ENCODE measurements at places on chromosomes 6 and 20.

- DNase-seq = no peak
These were observed 45.2 kb downstream of the DZANK1 start for GRCh38 chr20:18421608-18422007.

DNA sequence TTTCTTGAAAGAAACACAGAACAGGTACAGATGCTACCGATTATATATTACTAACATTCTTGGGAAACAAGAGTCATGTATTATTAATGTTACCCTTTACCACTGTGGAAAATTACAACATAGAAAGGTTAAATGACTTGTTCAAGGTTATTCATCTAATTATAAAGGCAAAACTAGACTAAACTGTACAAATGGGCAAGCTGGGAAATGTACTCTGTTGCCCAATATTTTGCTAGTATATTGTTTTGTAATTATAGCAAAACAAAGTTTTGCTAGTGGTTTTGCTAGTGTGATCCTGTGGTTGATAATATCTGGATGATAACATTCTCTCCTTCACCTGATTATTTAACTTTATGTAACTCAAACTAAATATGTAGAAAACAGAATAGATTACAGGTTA is 96.5 kb downstream of the TINAG start:
- no peak for DNase-seq

- no peak for DNase-seq
These were observed 26.1 kb upstream of the PYGB start for GRCh38 chr20:25221592-25222460.

GRCh38 chr6:15137086-15137485 is 108.8 kb upstream of the JARID2 start:
- no peak for DNase-seq

- DNase-seq = no peak
These were observed 52.7 kb downstream of the LYRM4 start for GRCh38 chr6:5208057-5208456.

GRCh38 chr20:11248011-11248409 is 574.2 kb upstream of the JAG1 start:
- no peak for DNase-seq

DNA sequence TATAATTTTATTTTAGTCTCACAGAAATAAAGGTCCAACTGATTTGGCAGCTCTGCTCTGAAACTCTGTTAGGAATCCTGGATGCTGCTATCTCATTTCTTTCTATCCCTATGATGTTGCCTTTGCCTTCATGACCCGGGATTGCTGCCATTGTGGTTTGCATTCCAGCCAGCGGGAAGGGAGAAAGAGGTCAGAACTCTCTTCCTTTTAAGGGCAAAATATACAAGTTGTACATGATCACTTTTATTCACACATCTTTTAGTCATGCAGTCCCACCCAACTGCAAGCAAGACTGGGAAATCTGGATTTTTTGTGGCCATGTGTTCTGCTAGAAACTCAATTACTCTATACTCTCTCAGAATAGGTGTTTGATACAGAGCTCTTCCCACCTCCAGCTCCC is 263.1 kb upstream of the ZFP64 start:
- no peak for DNase-seq

- DNase-seq = peak; percentile 35
These were observed 35.5 kb upstream of the ZFAND3 start for GRCh38 chr6:37783856-37784584.

DNA sequence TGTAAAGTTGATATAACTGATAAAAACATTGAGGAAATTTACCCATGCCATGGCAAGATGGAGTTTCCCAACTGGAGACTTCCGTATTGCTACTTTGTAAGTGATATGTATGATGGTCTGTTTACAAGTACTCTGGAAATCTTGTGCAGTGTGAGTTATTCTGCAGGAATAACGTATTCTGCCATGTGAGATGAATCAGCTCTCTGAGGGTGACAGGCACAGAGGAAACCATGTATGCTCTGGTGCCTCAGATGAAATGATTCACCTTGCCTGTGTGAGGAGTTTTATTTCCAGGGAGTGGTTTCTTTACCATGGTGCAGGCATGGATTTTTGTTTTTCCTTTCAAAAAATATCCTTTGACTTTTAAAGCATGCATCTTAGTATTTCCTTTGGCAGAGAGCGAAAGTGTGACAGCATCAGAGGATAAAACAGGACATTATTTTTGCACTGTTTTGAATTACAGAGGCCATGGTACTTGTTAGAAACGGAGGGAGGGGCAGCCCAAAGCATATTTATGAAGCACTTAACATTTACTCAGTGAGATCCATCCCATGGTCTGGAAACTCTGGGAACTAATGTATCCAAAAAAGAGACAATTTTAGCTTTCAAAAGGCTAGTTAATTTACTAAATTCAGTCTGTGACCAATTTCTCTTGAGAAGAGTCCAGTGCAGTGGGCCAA is 36.0 kb upstream of the MTRF1L start:
- DNase-seq = no peak

DNA sequence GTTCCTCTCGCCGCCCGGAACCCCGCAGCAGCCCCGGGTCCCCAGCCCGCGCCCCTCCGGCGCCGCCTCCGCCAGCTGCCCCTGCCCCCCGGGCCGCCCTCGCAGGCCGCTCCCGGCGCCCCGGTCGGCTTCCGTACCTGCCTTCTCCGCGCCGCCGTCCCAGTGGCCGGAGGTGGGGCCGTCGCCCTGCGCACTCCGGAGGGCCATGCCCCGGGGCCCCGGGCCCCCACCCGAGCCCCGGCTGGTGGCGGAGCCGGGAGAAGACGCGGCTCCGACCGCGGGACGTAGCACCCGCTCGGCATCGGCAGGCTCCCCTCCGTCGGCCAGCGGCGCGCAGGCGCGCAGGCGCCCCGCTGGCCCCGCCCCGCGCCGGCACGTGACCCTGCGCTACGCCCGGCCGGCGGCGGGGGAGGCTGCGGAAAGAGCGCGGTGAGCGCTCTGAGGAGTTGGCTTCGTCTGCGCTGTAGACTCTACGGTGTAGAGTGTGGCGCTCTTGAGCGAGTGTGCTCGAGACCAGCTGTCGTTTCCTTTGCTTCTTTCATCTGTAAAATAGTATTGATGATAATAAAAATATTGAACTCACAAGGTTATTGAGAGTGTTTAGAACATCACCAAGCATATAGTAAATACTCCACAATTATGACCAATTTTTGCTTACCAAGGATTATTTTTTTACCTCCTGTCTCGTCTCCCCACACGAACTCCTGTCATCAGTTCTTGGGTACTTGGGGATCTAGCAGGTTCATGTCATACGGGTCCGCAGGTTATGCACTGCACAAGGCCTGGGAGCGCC is at the start of gene TBC1D20:
TSS of gene TBC1D20 (minus strand) at position 335 of the 793 bp plus-strand sequence. CDS start at position 207, 128 bp downstream.
- peak; percentile 94 for DNase-seq

DNA sequence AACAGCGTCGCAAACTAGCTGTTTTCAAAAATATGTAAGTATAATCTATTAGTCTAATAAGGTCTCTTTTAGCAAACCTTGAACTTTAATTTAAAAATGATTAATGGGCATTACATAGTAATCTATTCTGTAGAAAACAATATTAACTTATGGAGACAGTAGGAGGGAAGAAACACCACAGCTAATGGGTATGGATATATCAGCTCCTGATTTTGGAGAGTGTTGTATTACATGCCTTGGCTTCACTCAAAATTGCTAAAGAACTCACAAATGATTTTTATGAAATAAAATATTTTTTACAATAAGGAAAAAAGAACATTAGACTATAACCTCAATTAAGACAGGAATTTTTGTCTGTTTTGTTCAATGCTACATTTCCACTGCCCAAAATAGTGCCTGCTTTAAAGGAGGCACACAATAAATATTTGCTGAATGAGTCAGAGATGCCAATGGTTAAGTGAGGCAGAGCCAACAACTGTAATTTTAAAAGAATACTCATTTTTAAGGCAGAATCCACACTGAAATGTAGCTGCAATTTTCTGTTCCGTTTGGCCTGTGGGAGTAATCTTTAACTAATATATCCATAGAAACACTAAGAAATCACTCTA is 15.7 kb downstream of the ATG5 start:
- DNase-seq = no peak

GRCh38 chr6:152575621-152576150 is 61.5 kb downstream of the SYNE1 start:
- DNase-seq = peak; percentile 62

DNA sequence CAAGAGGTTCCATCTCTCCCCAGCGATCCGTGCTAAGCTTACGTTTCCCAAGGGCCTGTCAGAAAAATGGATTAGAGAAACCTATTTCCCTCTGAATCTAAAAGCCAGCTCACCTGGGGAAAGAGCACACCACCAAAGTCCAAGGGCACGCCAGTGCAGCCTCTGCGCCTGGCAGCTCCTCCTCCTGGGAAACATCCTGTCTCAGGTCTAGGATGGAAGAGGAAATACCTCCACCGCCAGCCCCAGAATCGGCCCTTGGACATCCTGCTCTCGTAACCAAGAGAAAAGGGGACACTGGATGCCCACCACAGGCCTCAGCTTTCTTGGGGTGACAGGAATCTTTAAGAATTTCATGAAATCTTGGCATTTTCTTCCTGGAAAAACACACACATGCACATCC is 18.7 kb downstream of the RAMACL start:
- no peak for DNase-seq

DNA sequence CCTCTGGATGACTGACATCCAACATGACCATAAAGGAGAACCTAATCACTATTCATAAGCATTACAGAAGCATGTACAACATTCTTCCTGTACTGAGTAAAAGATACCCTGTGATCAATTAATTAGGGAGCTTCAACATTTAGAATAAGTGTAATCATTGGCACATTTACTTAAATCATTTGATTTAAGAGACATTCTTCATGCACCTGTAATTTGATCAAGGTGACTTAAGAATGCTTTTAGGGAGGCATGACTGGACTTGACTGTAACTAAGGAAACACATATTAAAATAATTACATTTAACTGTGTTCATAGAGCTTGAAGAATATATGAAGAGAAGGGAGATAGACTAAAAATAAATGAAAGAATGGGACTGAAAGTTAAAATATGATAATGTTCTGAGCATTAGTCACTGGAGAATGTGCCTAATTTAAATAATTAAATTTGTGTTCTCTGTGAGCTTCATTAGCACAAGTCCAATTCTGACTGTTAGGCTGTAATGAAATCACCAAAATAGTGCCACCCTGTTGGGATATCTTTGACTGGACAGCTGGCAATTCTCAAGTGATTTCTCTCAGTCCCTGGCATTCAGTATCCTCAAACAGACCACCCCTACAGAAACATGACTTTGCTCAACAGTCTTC is 295.5 kb upstream of the ADGRB3 start:
- DNase-seq = no peak

DNA sequence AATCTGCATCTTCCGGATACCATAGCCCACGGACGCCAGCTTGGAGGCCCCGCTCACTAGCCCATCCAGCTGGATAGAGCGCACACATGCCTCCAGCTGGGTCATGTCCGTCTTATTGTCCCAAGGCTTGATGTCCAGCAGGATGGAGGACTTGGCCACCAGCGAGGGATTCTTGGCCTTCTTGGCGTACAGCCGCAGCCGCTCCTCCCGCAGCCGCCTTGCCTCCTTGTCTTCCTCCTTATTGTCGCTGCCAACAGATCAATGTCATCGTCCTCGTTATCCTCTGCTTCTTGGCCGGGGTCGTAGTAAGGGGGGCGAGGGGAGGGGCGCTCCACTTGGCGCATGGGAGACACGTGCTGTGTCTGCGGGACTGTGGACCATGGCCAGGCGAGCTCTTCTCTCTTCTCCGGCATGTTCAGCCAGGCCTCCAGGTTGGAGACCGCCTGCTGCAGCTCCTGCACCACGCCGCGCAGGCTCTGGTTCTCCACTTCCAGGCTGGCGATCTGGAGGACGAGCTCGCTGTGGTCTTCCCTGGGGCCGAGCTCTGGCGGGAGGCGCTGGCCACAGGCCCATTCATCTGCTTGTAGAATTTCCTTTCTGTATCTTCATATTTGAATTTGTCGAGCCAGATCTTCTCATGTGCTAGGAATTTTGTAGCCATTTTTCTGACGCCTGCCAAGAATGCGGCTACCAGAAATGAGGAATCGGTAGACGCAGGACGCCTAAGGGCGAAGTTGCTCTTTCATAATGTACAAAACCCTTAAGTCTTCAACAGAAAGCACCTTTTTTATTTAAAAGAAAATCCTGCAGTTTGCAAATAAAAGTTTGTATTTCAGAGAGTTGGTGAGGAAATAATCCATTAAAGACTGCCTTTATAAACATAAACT is 60.1 kb upstream of the PTPRK start:
- no peak for DNase-seq

DNA sequence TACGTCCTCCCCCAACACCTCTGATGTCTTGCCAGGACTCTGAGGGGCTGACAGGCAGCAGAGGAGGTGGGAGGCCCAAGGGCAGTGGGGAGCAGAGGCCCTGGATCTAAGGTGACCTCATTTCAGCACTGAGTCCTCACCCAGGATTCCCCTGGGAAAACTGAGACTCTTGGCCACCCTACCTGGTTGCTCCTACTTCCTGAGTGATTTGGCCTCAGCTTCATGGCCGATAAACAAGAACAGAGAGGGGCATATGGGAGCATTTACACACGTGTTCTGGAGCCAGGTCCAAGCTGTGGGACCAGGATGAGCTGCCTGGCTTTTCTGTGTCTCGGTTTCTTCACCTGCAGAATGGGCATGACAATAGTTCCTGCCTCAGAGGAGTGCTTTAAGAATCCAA is 133.8 kb downstream of the ANKRD60 start:
- no peak for DNase-seq

GRCh38 chr6:145032562-145033145 is 702.7 kb downstream of the EPM2A start:
- no peak for DNase-seq

- peak; percentile 90 for DNase-seq
These were observed 48.2 kb downstream of the MRPL14 start for GRCh38 chr6:44078827-44079671.

DNA sequence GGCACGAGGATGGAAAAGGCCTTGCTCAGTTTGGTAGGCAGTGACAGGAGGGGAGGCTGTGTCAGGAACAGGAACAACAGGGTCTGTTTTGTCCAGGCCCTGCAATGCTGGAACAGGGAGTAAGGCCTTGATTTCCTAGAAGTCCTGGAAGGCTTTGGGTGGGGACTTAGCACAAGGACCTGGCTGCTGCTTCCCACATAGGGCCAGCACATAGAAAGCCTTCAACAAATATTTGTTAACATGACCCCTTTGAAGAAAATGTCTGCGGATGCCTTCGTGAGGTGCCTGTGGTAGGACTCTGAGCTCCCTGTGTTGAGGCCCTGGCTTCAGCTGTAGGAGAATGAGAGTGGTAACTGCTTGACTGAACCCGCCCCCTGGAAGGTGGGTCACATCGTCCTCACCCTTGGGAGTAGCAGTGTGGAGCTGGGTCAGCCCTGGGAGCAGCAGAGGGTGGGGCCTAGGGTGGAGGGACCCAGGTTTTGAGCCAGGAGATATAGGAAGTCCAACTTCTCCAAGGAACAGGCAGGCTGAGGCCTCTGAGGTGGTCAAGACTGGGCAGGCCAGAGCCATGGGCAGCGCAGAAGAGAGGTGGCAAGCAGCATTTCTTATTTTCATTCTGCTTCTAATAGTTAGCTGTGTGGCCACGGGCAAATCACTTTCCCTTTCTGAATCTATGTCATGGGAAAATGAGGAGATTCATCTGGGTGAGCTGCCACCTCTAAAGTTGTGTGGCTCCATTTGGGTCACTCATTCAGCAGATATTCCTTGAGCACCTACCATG is 50.0 kb downstream of the CNBD2 start:
- DNase-seq = no peak

GRCh38 chr20:37223053-37223452 is 38.6 kb downstream of the GHRH start:
- DNase-seq = peak; percentile 72
